ENCODE measurements at places on chromosomes 7 and 10.

GRCh38 chr10:52573347-52573746 is 199.2 kb downstream of the MBL2 start:
- DNase-seq = no peak

GRCh38 chr10:71423250-71423649 is 26.5 kb downstream of the CDH23 start:
- DNase-seq = no peak

GRCh38 chr7:155581107-155581830 is 34.9 kb upstream of the CNPY1 start:
- DNase-seq = no peak

DNA sequence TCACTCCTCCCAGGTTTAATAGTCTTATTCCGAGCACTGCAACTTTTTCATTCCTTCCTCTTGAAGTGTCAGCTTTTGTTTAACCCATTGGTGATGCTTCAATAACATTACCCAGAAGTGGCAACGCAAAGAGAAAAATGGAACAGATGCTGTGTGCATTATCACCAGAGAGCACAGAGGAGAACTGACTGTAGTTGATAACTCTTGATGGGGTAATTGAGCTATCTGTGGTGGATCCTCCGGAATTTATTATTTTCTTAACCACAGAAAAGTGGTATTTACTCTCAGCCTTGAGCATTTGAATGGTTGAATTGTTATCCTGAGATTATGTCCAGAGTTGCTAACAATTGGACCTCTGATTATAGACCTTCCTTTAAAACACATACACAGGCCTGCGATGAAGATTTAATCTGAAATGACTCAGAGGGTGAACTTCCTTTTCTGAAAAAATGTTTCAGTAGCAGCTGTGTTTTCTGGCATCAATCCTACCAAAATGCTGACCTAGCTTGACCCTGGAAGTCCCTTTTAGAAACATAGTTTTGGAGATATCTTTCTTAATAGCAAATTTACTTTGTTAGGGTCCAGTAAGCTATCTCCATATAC is 1584.4 kb upstream of the LRRTM3 start:
- DNase-seq = no peak

DNA sequence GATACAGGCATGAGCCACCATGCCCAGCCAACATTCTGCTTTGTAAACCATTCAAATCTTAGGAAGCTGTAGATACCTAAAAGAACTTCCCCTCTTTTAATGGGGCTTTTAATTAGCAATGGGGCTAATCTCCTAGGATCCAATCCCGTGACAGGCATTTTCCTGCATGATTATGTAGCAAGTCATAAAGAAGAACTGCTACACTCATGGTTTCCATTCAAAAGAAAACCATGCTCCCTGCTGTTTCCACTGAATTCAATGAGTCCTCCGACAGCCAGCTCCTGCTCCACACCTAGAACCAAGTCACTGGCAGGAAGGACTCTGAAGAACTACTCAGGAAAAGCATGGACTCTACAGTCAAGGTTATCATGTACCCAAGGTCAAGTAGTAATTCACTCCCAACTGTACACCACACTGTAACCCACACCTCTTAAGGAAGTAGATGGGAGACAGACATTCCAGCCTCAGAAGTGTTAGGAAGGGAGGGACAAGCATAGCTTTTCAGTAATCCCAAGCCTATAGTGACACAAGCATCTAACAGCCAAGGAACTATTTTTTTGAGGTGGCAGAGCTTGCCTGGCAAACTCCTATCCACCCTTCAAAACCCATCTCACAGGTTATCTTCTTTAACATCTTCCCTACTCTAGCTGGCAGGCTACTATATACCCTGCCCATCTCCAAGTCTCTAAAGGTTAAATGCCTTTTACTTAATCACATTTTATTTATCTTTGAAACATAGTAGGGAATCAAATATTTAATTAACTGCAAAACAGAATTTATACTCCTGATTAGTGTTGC is 47.5 kb downstream of the CTBP2 start:
- no peak for DNase-seq

GRCh38 chr7:22109761-22110160 is 164.1 kb upstream of the CDCA7L start:
- no peak for DNase-seq

GRCh38 chr7:30157204-30157603 is 22.4 kb downstream of the MTURN start:
- no peak for DNase-seq

GRCh38 chr7:121753944-121754343 is 119.0 kb upstream of the PTPRZ1 start:
- no peak for DNase-seq

GRCh38 chr7:70700941-70701425 is 431.0 kb upstream of the GALNT17 start:
- DNase-seq = no peak

Data from activated T-cell treated with anti-CD3 and anti-CD28 coated beads for 4 hours (primary cell).